ENCODE measurements at places on chromosomes 1 and 21. TPM values are rescaled to one million over a fixed set of nuclear protein-coding genes. Genes with fewer than 3 reads are reported as not detected.

DNA sequence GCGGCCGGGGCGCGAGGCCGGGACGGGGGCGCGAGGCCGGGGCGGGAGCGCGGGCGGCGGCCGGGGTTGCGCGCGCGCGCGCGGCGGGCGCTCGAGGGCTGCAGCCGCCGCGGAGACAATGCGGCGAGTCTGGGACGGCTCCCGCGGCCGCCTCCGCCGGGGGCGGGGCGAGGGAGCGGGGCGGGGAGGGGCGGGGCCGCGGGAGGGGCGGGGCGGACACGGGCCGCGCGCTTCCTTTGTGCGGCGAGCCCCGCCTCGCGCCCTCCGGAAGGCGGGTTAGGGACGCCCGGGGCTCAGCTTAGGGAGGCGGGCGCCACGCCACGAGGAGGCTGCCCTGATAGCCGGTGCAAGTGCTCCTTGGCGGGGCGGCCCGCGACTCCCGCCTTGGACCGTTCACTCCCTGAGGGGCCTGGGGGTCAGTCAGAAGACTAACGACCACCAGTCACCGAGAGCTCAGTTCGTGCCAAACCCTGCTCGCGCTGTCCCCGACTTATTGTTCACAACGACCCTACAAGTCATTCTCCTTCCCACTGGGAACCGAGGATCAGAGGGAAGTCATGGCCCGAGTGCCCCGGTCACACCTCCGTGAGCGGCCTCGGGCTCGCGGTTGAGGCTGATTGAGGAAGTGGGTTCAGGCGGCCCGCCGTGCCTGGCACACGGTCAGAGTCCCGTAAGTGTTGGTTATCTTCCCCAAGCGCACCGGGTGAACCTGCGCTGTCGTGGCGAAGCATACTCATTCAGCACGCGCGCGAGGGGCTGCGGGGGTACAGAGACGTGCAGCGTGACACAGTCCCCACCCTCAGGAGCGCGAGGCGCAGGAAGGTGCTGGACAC lies 29.1 kb upstream of the A3GALT2 start:
- H3K27ac ChIP-seq = peak overlapping the region; percentile 44
- no peaks in the 10 kb centered on the region for H3K27me3 ChIP-seq
- no peaks in the 10 kb centered on the region for H3K36me3 ChIP-seq
- peak; percentile 89 for DNase-seq
- peaks cover 14% of the 10 kb centered on the region for H3K4me1 ChIP-seq
- H3K4me3 ChIP-seq = peak overlapping the region; percentile 87

DNA sequence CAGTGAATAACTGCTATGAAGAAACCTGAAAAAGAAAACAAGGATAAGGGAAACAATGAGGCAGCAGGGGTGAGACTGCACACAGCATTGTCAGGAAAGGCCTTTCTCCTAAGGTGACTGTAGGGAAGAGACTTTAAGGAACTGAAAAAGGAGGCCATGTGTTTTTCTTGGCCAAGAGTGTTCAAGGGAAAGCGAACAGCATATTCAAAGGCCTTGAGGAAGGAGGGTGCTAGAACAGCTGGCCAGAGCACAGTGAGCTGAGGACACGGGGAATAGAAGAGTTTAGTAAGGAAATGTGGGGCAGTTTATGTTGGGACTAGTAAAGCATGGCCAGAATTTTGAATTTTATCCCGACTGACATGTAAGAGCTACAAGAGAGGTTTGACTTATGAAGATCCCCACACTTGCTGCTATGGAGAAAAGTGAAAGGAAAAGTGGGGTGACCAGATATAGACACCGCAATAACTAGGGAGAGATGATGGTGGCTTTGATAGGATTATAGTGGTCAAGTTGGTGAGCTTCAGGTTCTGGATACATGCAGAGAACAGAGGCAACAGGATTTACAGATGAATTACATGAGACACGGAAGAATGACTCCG lies 1.4 kb downstream of the RWDD2B start:
- H3K4me1 ChIP-seq = peaks cover 7% of the 10 kb centered on the region
- no peak overlapping the region for H3K4me3 ChIP-seq
- H3K36me3 ChIP-seq = no peaks in the 10 kb centered on the region
- H3K27me3 ChIP-seq = no peaks in the 10 kb centered on the region

DNA sequence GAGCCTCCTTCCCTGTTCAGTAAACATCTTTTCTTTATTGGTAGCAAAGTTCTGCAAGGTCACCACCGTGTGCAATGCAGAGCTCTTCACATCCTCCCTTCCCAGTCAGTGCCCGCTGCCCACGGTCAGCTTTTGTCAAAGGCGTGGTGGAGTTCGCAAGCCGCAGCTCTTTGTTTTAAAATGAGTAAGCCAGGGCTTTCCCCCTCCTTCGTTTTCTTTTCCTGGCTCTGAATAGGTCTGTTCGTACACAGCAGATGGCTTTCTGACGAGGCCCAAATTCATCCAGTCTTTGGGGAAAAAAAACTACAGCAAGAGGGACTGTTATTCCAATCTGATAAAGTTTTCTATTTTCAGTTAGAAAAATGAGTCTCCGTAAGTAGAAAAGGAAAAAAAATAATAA lies 153.2 kb downstream of the LRIG2 start:
- no peak overlapping the region for H3K4me3 ChIP-seq
- no peaks in the 10 kb centered on the region for H3K27me3 ChIP-seq
- peak; percentile 55 for DNase-seq

- H3K36me3 ChIP-seq = no peaks in the 10 kb centered on the region
- H3K27ac ChIP-seq = peak overlapping the region; percentile 63
- H3K4me3 ChIP-seq = no peak overlapping the region
- no peak for DNase-seq
- no peaks in the 10 kb centered on the region for H3K4me1 ChIP-seq
- no peaks in the 10 kb centered on the region for H3K27me3 ChIP-seq
Measured at GRCh38 chr1:95023399-95024043, 49.2 kb downstream of the ALG14 start.

Gene LAD1
- total RNA-seq = not detected

DNA sequence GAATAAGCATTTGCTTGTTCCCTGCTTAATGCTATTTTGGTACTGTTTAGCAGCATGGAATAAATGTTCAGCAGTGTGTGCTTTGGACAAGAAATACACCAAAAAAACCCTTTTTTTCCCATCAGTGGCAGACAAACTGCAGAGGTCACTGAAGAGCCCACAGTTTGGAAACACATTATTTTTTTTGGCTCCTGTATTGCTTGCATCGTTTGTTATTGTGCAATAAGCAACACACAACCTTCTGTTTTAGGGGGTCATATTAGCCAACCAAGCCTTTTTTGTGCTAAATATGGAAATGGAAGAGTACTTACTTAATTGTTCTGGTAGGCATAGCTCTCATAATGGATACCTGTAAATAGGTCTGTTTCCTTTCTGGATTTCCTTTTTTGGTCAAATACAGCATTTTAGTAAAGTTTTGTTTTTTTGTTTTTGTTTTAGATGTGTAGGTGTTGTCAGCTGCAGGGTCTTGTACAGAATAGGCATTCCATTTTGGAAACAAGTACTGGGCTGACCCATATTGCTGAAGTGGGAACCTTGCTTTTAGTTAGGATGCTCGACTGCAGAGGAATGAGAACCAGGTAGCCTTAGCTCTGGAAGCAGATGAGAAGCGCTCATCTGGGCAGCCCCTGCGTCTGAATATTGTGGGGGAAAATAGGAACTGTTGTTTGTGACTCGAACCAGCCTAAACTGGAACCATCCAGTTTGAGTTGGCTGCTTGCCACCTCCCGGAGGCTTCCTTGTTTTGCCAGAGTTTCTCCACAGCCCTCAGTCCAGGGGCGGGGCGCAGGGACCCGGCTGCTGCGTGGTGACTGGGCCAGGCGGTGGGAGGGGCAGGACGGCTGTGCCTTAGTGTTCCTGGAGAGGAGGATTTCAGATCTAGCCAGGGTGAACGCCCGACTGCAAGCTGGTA lies 38.4 kb downstream of the SPEN start:
- peaks cover 7% of the 10 kb centered on the region for H3K4me1 ChIP-seq
- no peaks in the 10 kb centered on the region for H3K27me3 ChIP-seq
- DNase-seq = peak; percentile 99
- peak overlapping the region; percentile 82 for H3K27ac ChIP-seq
